Islet precursor cell (in vitro differentiated cells): ENCODE measurements at places on chromosomes 6 and 20.

DNA sequence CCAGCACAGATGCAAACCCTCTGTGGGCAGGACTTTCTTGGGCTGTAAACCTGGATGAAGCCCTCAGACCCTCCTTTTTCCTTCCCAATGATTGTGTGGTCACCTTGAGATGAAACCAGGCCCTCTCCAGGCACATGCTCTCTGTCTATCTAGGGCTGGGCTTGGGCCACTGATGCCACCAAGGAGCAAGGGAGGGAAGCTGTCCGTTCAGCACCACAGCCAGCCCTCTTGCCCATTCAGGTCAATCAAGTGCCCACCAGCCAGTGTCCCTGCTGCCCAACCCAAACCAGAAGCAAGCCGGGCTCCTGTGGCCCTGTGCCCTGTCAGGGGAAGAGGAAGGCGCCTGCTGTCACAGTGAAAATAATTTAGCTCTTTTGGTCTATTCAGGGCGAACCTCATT, 8.0 kb downstream of the STMN3 start:
- DNase-seq: no peak

DNA sequence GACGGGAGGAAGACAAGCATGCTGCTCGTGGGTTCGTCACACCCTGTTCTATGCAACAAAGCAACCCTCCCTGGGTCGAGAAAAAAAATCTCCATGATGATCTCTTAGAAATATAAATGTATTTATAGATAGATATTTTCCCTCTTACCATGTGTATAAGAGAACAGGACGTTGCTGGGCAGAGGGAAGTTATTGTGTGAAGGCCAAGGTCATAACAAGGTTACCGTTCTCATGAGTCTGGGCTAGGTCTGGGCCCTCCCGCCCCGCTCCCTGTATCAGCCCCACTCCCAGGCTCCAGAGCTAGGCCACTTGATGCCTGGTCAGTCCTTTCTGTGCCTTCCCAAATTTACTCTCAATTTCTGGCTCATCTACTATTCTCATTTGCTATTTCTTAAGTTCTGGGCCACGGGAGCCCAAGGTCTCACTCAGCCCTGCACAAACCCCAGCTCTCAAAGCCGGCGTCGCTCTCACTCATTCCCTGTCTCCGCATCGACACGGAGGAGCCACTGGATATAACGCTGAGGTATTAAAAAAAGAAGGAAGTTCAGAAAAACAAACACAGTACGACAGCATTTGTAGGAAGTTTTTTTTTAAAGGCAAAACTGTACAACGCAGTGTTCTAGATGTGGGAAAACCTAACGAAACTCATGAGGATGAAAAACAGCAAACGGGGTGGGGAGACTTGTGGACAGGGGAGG, 96.8 kb downstream of the PSMG4 start:
- no peak for DNase-seq

DNA sequence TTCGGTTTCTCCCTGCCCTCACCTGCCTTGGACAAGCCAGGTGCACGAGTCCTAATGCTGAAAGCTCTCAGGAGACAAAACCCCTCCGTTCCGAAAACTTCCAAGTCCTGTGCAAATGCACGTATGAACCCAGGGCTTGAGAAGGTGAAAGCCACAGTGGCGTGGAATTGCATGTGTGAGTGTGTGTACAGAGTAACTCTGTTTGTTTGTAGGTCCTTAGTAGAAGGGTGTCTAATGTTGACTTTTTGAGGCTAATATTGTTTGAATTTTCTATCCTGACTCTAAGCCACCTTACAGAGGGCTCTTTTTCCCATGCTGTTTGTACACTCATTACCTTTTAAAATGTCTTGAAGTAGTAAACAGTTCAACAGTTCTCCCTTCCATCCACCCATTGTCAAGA, 129.1 kb downstream of the FOXA2 start:
- DNase-seq: no peak

GRCh38 chr6:101845621-101846020, 452.1 kb downstream of the GRIK2 start:
- DNase-seq: no peak

- DNase-seq: no peak
These were observed 787 bp upstream of the TNFRSF6B start for GRCh38 chr20:63695424-63696305.

- peak; percentile 49 for DNase-seq
These were observed 159.5 kb downstream of the JARID2 start for GRCh38 chr6:15405129-15406068.

DNA sequence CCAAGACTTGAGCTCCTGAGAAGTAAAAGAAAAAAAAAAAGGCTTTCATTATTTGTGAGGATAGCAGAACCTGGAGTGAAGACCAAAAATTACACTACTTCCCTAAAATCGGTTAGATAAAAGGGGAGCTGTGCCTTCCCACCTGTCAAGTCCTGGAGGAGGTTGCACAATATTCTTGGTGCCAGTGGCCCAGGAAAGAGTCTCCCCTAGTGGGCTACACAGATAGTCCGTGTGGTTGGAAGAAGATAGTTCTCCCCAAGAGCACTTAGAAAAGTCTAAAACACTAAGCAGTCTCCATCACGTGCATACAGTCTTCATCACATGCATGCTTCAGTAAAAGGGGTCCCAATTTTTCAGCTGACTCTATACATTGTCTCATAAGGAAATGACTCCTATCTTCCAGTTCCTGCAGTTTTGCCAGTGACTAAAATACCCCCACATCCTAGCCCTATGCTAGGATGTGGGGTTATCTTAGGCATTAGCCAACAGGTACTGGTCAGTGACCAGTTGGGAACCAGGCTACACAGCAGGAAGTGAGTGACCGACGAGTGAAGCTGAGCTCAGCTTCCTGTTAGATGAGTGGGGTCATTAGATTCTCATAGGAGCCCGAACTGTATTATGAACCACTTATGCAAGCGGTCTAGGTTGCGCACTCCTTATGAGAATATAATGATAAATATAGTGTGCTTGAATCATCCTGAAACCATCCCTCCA, 199.5 kb upstream of the FAM83B start:
- DNase-seq: no peak

GRCh38 chr6:107665382-107665781, 158.7 kb downstream of the SCML4 start:
- no peak for DNase-seq

- peak; percentile 67 for DNase-seq
These were observed 7.8 kb downstream of the MAVS start for GRCh38 chr20:3854462-3854871.

DNA sequence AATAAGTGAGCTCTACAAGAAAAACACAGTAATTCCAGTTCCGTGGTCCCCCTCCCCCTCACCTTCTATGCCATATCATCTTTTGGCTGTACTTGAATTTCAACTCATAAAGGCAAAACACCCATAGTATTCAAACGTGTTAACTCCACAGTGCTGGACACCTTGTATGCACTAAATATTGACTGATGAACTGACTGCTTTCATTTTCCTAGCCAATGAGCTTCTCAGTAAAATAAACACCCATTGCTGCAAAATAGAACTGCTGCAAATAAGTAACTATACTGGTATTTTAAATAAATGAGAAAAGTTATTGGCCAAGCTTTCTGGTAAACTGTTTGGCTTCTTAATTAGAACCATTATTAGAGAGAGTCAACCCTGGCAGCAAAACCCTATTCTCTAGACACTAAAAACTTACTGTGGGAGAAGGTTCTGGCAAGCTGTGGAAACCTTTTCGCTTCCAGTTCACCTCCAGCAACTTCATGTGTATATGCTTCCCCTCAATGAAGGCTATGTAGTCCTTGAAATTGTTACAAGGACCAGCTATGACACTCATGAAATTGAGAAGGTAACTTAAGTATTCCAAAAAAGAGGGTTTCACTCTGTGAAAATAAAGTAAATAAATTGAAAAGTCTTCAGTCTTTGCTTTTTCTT, 86.0 kb downstream of the MBOAT1 start:
- DNase-seq: no peak

DNA sequence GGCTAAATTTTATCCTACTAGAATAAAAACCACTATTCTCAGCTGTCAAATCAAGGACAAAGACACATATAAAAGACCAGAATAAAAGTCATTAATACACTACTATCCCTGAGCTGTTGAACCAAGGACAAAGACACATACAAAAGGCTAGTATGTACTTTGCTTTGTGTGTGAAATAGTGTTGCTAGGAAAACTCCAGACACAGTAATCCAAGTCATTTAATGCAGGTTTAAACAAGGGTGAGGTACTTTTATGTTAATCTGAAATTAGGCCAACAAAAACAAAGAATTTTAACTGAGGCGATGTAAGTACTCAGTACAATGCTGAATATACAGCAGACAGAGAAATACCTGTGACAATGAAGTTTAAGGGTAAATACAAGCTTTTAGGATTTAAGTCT, 18.9 kb downstream of the GCLC start:
- DNase-seq: no peak

DNA sequence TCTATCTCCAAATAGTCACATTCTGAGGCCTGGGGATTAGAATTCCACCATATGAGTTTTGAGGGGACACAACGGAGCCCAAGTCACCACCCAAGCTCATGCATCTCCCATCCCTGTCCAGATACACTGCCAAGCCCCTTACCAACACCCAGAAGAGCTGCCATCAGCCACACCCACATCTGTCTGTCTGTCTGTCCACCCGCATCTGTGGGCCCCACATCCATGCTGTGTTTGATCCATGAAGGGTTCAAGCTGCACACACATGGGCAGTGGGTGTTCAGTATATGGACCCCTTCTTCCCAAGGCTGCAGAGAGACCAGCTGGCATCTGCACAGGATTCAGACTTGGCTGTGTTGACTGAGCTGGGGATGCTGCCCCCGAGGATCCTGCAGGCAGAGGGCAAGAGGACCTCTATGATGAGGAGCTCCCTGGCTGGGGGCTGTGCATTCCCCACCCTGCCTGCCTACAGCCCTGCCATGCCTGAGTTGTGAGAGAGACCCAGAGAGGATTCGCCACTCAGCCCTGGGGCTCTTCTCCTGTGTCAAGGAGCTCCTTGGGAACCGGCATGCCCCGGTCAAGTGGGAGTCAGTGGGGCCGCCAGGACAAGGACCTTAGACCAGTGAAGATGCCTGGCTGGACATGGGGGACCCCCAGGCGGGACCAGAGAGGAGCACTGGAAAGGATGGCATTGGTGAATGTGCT, 206.4 kb downstream of the SYNDIG1 start:
- DNase-seq: peak; percentile 41

DNA sequence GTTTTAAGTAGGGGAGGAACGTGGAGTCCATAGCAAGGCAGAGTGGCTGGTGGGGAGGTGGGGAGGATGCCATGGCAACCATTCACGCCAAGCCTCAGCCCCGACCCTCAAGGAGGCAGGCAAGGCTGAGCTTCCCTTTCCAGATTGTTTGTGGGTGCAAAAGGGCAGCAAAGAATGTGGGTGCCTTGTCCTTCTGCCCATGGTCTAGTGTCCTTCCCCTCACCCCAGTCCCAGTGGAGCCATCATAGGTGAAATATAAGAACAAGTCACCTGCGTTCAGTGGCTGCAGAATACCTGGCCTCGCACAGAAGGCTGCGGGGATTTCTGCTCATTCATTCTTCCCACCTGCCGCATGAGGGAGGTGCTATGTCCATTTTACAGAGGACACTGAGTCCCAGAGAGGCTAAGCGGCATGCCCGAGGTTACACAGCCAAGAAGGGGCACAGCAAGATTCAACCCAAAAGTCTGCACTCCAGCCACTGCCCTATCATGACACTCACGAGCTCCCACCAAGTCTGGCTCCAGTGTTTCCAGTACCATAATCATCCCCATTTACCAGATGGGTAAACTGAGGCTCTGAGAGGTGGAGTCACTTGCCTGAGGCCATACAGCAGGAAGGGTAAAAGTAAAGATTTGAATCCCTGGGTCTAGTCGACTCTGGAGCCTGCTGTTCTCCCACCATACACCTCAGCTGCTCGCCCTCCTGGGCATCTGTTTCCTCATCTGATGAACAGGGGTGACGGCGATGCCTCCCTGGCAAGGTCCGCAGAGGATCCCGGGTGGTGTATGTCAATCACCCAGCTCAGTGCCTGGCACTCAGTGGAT, 100.8 kb downstream of the CEBPB start:
- DNase-seq: no peak

GRCh38 chr20:62907384-62908317, 18.7 kb downstream of the DIDO1 start:
- DNase-seq: no peak

GRCh38 chr20:2760952-2761305, 39.5 kb downstream of the CPXM1 start:
- DNase-seq: peak; percentile 49

DNA sequence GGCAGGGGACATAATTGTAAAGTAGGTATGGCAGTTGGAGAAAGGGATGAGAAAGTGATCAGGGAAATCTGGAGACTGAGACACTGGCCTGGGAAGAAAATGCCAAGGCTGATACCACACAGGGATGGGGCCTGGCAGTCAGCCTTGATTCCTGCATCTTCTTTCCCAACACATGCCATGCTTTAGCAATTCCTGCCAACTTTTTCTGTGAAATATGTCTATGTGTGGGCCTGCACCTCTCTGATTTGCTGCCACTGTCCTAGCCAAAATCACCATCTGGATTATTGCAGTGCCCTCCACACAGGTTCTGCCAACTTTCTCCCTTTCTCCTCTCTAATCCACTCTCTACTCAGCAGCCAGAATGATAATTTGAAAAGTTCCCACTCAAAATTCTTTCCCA, 759.8 kb upstream of the CITED2 start:
- no peak for DNase-seq

GRCh38 chr6:138037009-138037504, 70.2 kb downstream of the PERP start:
- no peak for DNase-seq

GRCh38 chr6:147078602-147079001, 125.6 kb upstream of the STXBP5 start:
- no peak for DNase-seq

GRCh38 chr6:135506270-135506997, 8.9 kb upstream of the AHI1 start:
- DNase-seq: no peak

DNA sequence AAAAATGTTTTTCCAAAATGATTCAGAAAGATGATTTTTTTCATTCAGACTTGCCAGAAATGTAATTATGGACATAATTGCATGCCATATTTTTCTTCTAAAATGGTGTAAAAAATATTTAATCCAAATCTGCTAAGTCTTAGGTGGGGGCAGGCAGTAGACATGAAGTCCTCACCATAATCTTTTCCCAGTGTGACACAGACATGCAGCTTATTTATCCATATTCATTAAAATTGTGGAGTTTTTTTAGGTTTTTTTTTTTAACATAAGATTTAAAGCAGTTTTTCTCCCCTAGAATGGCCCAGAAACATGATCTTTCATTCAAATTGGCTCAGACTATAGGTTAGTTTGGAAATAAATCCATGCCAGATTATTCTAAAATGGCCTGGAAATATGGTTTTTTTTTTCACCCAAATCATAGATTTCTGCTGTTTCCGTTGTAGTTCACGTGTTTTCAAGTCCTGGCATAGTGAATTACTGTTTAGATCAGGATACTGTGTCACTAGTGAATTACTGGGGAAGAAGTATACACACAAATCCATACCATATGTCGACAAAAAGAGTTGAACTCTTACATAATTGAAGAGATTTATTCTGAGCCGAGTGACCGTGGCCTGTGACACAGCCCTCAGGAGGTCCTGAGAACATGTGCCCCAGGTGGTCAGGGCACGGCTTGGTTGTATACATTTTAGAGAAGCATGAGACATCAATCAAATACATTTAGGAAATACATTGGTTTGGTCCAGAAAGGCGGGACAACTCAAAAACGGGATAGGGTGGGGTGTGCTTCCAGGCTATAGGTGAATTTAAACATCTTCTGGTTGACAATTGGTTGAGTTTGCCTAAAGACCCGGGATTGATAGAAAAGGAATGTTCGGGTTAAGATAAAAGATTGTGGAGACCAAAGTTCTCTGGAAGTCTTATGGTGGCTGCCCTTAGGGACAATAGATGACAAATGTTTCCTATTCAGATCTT, 33.9 kb downstream of the ZNF133 start:
- DNase-seq: no peak

GRCh38 chr20:53493311-53493857, 100.3 kb downstream of the ZNF217 start:
- DNase-seq: no peak
